SK-N-MC (cell line): ENCODE measurements at places on chromosomes 7 and 10.

- no peak for DNase-seq
Observed at GRCh38 chr7:2884161-2884560, 40.1 kb upstream of the GNA12 start.

GRCh38 chr7:67786021-67786420 lies 789.4 kb downstream of the TYW1 start:
- DNase-seq, result no peak

DNA sequence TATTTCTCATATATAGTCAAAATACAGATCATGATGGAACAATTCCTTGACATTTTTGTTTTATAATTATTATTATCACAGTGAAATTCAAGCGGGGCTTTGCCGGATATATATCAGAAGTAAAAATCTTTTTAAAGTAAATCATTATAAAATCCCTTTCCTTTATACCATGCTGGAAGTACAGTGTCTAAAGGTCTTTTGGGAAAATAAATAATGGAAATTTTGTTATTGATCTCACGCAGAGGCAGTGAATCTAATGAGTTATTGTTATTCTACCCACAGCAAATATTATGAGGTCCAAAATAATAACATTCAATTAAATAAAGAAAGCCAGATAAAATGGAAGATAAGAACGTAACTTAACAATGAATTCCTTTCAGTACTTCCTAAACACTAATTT lies 33.8 kb downstream of the GFRA1 start:
- no peak for DNase-seq

DNA sequence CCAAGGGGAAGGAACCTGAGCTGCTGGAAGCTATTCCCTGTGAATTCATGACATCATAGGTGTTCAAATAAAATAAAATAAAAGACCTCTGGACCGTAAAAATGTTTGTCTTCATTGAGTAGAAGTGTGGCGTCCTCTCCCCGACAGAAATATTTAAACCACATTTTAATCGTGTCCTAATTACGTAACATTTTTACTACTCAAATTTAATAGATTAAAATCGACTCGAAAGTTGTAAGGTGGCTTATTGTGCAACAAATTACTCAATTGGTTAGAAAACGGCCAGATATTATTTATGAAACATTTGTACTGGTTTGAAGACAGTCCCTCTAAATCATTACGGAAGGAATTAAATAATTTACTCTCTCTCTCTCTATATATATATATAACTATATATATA lies 15.5 kb upstream of the NCAPG2 start:
- DNase-seq, result no peak

DNA sequence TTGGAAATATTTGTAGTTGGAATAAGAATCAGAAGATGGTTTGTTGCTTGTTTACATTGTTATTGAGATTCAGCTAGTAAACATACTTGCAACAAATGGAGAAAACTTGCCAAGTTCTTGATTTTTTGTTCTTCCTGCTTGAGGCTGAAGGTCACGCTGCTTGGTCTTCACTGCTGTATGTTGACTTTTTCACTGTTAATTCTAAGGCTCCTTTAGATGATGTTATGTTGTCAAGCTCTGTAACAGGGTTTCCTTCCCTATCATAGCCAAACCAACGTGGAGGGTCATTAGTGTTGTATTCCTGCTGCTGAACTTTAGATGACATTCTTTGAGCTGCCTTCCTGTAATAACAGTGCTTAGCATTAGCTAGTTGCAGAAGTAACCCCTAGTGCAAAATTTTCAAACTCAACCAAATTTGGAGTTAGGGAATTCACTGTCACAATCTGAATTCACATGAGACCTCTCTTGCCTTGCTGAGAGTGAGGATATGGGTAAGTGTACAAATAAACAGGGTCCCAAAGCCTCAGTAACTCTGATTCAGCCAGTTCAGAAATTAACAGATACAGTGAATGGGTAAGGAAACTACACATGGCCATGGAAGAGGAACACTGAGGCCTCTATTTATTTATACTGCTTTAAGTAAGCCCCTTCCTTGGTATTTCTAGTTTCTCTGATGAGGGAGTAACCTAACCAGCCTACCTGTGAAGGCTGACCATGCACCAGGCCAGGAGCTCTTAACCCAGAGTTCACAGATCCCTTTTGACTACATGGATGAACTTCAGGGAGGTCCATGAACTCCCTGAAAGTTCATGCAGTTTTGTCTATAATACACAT lies 64.6 kb downstream of the FAM185A start:
- DNase-seq, result no peak
